ENCODE measurements at places on chromosomes 6 and 20. TPM values are rescaled to one million over a fixed set of nuclear protein-coding genes. Genes with fewer than 3 reads are reported as not detected.
A peak's percentile ranks its signal among the peaks of the same experiment; 100 is the strongest.

DNA sequence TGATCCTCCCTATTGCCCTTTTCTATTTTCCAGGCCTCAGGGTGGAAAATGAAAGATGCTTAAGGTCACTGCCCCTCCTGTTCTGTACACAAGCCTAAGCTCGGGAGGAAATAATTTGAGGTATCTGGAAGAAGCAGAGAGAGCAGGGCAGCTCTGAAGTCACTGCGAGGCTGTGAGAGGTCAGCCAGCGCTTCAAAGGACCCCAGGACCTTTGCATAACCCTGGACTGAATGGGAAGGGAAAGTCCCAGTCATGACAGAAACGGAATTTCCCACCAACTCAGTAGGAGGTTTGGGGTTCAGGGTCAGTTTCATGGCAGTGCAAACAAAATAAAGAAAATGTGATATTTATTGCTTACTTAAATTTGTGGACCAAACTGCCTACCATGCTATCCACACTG lies 58.1 kb downstream of the LRFN2 start:
- no peak for DNase-seq

DNA sequence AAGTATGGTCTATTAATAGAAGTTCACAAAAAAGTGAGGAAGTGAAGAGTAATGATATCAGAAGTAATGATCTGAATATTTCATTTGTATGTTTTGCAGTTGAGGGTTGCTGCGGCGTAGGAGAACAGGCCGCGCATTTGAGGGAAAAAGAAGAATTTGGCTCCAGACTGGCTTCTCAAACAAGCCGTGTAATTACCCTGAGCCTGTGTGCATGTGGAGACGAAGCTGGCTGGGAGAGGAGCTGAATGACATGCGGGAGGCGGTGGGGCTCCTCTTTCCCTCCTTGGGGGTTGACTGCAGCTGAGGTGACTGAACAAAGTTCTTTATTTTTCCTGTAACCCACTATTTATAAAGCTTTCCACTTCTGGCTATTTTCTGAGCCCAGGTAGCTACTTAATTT lies 115.5 kb upstream of the AFDN start:
- no peak for DNase-seq

DNA sequence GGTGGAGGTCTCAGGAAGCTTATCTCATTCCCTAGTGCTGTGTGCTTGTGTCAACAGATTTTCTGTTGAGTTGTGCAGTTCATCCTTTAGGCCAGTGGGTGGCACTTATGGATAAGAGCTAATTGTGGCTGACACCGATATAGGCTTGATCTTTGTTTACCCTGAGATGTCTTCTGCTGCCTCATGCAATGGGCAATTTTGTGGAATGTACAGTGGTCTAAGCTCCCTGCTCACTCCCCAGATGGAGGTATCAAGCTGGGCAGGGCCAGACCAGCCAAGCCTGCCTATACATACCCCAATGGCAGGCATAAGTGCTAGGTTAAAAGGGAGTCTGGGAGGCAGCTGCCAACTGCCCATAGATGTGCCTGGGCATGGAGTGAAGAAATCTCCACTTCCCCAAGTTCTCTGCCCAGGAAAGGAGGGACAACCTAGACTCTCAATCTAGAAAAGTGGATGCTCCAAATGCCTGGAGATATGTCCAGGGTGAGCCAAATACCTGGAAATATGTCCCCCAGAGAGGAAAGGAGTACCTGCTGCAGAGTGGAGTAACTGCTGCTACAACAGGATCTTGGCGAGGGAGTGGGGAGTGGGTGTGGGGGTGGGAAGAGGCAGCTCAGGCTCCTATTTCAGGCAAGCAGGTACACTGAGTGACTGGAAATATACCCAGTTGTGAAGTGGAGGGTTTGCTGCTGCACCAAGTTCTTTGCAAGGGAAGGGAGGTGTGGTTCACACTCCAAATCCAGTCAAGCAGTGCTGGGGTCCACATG lies 53.2 kb upstream of the ARG1 start:
- peak; percentile 67 for DNase-seq

DNA sequence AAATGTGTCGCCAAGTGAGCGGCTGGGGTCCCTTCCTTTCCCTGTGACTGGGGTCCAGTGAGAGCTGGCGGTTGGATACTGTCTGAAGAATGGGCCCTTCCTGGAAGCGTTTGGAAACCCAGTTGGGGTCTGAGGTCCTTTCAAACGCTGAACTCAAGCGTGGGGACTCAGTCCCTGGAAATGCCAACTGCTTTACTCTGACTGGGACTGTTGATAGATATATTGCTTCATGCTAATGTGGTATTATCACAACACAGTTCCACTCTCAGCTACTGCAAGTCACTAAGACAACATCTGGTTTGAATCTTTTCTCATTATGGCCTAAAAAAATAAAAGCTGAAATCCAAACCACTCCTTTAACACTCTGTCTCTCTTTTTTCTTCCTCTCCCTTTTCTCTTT lies 23.7 kb upstream of the PSMF1 start:
- no peak for DNase-seq

DNA sequence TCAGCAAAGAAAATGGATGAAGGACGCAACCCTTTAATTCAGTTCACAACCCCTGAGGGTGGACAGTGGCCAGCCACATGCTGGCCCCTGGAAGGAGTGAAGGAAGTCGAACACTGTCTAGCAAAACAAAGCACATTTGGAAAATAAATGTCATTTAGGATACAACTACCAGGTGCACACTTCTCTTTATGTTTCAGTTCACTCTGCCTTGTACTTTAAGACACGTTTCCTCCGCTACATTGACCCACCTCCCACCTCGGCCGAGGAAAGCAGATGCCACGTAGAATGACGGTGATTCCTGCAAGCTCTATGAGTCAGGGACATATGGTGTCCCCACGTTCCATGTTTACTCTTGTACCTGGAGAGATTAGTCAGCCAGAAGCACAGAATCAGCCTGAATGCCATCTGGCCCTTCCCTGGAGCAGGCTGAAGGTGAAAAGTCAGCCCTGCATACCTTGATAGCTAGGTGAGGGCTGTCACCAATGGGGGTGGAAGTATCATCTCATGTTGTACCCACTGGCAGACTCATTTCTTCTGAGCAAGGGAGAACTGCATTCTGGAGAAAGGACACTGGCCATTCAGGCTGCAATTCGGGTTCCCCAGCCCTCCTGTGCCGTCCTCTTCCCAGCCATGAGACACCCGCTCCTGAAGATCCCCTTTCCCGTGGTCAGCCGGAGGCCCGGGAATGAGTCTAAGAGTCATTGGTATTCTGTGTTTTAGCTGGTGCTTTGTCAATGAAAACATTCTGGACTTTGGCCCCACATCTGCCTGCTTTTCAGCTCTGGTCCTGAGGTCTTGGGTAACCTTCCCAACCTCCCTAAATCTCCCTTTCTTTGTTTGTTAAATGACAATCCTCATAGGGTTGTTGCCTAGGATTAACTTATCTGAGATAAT lies 60.6 kb downstream of the FOXA2 start:
- no peak for DNase-seq

DNA sequence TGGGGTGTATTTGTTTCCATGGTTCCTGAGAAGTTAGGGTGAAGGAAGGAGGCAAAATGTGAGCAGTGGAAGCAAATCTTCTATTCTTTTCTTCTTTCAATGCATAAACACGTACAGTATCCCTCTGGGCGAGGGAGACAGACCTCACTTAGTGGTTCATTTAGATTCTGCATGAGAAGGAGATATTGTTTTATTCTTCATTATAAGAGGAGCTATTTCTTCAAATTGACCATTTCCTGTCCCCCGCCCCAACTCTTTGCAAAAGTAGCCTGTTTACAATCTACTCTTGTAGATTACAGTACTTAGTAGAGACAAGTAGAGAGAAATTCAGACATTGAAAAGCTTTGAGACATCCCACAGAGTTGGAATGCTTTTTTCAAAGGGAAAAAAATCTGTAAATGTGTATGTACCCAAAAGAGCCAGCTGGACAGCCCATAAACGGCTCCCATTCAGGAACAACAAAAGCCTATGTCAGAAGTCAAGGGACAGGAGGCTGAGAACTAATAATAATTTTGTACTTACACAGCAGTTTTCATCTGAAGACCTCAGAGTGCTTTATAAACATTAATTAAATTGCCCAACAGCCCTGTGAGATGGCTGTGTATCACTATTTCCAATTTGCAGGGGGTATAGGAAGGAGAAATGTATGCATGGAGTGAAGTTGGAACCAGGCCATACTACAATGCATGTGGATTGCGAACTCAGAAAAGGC lies 23.9 kb downstream of the CD83 start:
- DNase-seq = no peak

DNA sequence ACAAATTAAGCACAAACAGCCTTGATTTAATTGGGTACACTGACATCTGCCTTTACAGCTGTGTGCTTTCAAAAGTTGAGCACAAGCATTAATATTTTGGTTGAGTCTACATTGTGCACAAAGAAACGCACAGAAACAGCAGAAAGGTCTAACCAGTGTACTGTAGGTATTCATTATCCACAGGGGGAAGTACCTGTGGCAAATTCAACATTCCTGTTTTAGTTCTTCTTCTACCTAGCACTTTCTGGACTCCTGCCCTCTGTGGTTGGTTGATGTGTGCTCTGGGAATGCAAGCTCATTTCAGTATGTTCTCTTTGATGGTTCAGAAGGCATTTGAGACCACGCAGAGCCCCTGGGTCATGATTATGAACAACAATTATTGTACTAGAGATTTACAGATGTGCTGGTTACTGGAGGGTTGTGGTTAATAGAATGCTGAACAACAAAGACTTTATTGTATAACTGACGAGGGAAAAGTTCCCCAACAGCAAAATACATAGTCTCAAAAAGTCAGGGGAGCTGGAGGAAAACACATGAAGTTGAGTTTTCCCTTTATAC lies 26.6 kb upstream of the DAAM2 start:
- DNase-seq = no peak

GRCh38 chr6:11411593-11411992 lies 126.0 kb upstream of the TMEM170B start:
- DNase-seq = no peak

Gene SPATS1
- total RNA-seq = not detected

Gene PNPLA1
- not detected for total RNA-seq

Gene SEMG1
- not detected for total RNA-seq

Gene COX4I2
- total RNA-seq = not detected

Gene PGM3
- 11.5 TPM for total RNA-seq

Gene TOX2
- total RNA-seq = 1.9 TPM

Gene MATN4
- 0.64 TPM for total RNA-seq

Gene PSMB8
- 464 TPM for total RNA-seq

Gene SNAP25
- not detected for total RNA-seq

Gene GTSF1L
- total RNA-seq = not detected

Gene DNAH8
- 0.12 TPM for total RNA-seq

Gene GPR6
- not detected for total RNA-seq
